ENCODE measurements at places on chromosomes 12 and 14.
A peak's percentile ranks its signal among the peaks of the same experiment; 100 is the strongest.

- peak; percentile 81 for DNase-seq
Observed at GRCh38 chr14:64979336-64980074, 7.2 kb upstream of the FNTB start.

DNA sequence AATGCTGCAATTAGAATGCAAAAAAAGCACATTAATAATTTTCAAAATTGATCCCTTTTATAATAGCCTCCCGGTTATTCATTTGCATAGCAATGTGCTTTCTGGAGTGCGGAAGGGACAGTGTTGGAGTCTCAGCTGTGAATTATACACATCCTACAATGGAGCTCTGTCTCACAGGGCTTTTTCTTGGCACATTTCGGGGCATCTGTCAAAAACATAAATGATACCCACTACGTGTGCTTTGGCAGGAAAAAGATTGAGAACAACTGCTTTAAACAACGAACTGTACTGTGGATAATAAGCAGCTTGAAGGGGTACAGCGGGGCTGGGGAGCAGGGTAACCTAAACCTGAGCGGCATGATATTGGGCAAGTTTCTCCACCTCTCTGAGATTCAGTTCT, 123.1 kb downstream of the PAH start:
- no peak for DNase-seq

DNA sequence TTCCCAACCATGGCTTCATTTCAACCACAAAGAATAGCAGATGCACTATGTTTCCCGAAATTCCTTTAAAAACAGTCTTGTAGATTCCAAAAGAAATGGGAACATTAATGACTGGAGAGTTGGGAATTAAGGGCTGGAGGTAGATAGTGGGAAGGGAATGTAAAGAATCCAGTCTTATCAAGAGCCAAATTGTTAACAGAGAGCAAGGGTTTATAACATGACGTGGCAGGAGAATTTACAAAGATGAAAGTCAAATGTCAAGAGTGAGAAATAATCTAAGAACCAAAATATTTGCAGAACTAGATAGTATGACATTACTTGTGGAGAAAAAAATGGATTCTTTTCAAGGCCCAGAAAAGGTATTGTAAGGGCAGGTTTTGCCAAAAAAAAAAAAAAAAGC, 200.9 kb downstream of the GRIN2B start:
- DNase-seq, result no peak

DNA sequence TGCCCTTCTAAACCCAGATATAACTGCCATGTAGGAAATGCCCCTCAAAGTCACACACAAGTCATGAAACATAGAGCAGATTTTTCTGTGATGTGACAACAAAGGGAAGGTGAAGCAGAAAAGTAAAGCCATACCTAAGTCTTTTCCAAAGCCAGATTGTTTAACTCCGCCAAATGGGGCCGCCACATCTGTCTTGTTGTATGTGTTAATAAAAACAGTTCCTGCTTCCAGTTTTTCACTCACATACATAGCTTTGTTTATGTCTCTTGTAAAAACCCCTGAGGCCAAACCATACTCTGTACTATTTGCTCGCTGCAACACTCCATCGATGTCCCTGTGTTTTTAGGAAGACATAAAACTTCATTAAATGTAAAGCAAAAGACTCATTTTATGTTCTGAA, 40.3 kb downstream of the NOPCHAP1 start:
- DNase-seq, result no peak

DNA sequence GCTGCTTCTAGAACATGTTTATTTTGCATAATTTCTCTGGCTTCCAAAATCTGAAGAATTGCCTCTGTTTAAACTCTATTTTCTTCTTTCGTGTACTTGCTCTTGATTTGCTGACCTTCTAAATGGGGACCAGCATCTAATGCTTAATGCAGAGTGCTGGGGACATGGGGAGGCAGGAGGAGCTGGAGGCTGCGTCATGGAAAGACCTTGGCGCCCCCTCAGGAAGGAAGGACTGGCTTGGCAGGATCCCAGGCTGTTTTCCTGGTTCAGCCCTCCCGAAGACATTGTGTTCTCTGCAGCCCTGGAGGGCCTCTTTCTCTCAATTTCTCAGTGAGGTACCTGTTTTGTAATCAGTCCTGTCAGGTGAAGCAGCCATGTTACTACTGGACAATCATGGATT, 5.5 kb downstream of the PRKCH start:
- peak; percentile 71 for DNase-seq

DNA sequence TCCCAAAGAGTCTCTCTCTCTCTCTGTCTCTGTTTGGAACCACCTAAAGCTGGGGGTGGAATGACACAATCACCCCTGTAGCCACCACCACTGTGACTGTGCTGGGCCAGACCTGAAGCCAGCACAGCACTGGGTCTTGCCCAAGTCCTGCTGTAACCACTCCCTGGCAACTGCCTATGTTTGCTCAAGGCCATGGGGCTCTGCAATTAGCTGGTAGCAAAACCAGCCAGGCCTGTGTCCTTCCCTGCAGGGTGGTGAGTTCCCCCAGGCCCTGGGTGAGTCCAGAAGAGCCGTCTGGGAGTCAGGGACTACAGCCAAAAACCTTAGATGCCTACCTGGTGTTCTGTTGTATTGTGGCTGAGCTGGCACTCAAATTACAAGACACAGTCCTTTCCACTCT, 50.8 kb downstream of the DGLUCY start:
- DNase-seq, result peak; percentile 59

DNA sequence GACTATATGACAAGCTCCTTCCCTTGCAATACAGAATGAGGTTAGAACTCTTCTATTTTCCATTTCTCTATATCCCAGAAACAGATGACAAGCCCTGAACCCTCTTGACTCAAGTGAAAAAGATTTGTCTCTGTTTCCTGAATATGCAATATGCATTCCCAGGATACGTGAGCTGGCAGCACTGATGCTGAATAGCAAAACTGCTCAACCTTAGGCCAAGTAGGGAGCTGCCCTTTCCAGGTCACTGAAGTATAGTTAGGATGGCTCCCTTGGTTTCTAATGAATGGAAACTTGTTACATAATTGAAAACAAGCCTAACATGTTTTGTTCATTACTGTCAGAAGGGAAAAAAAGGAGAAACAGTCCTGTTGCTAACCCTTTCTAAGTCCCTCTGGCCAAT, 47.9 kb upstream of the PLEKHG7 start:
- DNase-seq, result no peak

GRCh38 chr14:52856139-52856538, 64.7 kb upstream of the GNPNAT1 start:
- peak; percentile 96 for DNase-seq

DNA sequence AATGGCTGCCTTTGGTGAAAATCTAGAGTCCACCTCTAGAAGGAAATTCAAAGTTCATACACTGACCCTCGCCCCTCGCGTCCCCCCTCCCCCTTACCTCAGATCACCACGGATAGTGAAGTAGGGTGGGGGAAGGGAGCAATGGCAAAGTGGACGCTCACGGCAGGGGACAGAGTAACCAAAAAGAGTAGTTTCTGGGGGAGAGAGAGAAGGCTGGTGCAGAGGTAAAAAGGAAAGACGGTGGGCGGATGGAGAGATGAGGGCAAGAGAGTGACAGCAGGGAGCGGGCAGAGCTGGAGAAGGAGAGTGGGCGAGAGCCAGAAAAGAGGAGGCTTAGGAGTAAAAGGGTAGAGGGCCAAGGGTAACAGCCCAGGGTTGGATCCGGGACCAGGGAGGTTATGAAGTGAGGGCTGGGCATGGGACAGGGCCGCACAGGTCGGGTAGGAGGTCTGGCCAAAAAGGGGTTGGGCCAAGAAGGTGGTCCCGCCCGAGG, 423 bp downstream of the ALDH6A1 start:
- no peak for DNase-seq

DNA sequence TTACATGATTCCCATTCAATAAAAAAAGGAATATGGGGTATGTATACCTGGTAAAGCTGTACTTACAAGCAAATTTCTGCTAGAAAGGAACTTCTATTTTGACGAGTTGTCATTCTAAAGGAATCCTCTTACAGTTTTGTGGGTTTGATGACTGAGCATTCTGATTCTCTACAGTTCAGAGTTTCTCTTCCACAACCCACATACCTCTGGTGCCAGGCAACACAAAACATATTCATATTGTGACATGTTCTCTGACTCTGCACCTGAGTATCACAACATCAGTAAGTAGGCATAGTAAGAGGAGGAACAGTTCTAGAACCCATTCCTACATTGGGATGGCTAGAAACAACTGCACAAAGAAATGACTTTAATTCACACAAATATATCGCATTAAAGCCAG, 636.6 kb downstream of the MED13L start:
- DNase-seq, result no peak

GRCh38 chr14:76473481-76474263, 97.7 kb downstream of the ESRRB start:
- no peak for DNase-seq

- DNase-seq, result no peak
Observed at GRCh38 chr14:105085766-105086165, 20.5 kb upstream of the GPR132 start.

DNA sequence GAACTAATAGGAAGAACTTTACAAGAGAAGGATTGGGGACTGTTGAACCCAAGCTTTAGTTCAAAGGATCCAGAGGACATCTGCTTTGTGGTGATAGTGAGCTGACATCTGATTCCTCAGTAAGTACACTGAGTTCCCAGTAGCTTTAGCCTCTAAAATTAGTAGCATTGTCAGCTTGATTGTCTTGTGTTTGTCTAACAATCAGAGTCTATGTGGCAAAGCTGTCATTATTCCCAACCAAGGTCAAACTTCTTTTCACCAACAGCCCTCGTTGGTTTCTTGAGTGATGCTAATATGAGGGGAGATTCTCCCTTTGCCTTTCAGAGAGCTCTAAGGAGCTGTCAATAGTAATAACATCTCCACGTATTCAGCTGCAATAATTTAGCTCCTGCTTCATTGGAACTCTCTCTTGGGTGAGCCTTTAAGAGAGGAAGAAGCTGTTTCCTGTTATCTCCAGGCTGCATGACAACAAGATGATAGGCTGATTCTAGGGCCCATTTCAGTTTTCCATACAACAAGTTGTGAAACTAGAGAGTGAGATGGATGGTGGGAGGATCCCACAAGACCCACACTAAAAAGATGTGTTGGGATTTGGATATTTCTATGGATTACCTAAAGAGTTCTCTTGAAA, 46.7 kb downstream of the TGFB3 start:
- no peak for DNase-seq

DNA sequence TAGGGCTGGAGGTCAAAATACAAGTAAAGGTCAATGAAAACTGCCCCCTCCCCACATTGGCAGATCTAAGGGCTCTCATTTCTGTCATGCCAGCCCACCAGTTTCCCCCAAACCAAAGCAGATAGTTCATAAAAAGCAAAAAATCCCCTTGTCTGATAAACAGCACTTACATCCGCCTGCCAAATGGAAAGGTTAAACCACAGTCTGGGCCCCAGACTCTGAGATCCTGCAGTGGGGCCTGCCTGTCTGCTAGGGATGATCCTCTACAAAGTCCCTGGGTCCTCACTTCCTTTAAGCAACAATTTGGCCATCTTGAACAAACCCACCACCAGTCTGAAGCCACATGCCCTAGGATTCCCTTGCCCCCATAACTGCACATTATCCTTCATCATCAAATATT, 9.7 kb upstream of the RPS26 start:
- DNase-seq, result no peak

DNA sequence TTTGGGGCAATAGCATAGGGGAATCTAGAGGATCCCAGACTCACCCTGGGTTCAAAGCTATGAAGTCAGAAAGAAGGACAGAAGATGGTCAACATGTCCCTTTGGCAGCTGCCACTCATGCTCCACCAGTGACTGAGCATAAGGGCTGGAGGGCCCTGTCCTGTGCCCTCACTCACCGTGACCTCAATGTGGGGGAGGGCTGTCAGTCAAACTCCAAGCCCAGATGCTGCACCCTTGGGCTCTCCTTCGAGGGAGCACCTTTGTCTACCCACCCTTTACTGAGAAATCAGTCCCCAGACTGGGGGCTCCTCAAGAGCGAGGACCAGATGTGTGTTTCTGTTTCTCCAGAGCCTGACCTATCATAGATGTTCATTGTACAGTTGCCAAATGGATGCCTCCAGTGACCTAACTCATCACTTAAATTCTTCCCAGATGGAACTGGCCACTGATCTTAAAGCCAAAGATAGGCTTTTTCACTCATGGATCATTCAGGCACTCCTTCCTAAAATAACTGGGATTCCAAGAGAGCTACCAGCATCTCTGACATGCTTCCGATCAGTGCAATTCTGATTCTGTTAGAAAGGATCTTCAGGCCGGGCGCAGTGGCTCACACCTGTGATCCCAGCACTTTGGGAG, 27.2 kb upstream of the VSX2 start:
- peak; percentile 37 for DNase-seq

- no peak for DNase-seq
Observed at GRCh38 chr14:95229749-95230148, 72.4 kb upstream of the DICER1 start.

- peak; percentile 5 for DNase-seq
Observed at GRCh38 chr14:105765893-105766614, 239.7 kb downstream of the TMEM121 start.

DNA sequence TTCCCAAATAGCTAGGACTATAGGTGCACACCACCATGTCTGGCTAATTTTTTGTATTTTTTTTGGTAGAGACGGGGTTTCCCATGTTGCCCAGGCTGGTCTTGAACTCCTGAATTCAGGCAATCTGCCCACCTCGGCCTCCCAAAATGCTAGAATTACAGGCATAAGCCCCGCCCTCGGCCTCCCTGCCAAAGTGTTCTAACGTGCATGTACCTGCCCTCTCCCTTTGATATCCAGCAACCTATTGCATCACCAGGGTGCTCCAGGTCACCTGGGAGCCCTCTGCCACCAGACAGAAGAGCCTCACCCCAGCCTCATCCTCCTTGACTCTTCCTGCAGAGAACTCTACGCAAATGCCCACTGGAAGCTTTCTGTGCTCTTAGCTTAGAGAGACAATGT, 2.2 kb upstream of the EML1 start:
- no peak for DNase-seq

DNA sequence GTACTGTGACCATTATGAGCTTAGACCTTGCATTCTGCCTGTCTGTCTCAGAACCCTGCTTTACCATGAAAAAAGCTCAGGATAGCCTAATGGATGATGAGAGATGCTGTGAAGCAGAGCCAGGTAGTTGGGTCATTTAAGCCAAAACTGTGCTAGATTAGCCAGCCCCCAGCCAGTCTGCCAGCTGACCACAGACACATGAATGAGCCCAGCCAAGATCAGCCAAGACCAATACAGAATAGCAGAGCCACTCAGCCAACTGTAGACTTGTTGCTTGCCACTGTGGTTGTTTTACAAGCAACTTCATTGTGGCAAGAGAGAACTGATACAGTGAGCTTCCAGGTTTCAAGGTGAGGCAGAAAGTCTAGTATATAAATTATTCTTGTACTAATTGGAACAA, 12.8 kb upstream of the UTP20 start:
- DNase-seq, result no peak
